Naive thymus-derived CD8-positive, alpha-beta T cell (primary cell): ENCODE measurements at places on chromosomes 7 and 10. TPM values are rescaled to one million over a fixed set of nuclear protein-coding genes. Genes with fewer than 3 reads are reported as not detected.

DNA sequence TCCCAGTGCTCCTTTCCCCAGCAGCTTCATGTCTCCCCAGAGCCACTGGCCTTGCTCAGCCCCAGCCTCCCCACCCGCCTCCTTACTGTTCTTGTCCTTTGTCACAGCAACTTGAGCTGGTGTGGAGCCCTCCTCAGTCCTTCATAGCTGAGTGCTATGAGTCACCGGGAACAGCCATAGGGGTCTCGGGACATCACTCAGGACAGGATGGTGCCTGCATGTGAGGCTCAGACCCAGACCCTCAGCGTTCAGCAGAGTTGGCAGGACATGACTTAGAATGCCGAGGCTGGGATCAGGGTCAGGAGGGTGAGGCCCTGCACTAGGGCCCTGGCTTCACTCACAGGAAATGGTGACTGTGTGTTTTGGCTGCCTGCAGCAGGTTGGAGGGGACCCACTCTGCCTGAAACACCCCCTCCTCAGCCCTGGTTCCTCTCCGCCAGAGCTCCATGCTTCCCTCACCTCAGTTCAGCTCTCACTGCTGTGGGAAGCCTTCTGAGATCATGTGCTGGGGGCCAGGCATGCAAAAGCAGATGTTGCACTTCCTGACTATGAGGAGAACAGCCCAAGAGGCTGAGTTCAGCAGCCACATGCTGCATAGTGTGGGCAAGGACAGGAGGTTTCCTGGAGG is 40.7 kb upstream of the GJD4 start:
- no peak for DNase-seq

- DNase-seq = no peak
These were observed 145.5 kb upstream of the SEM1 start for GRCh38 chr7:96855139-96855538.

- DNase-seq = no peak
These were observed 345.1 kb downstream of the RNLS start for GRCh38 chr10:88237896-88238614.

DNA sequence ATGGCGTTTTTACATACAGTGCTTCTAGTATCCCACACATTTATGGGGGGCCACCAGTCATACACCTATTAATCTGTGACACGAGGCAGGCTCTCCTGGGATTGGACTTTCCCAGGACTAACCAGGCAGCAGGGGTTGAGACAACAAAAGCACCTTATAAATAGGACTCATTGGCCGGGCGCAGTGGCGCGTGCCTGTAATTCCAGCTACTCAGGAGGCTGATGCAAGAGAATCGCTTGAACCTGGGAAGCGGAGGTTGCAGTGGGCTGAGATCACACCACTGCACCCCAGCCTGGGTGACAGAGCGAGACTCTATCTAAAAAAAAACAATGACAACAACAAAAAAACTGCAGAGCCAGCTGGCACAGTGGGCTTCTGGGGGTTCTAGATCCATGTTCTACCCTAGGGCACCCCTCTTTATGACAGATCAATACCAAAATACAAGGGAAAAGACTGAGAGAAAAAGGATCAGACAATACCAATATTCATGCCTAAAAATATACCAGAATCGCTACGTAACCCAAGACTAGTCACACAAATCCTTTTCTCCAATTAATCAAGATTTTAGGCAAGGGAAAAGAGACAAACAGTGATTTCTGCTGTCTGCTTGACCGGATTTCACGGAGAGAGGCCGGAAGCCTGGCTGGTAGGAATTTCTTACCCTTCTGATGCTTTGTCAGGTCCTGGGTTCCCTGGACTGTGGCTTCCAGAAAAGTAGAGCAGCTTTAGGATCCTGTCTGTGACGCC is 98.4 kb upstream of the CCNY start:
- no peak for DNase-seq

Gene GHRHR
- total RNA-seq = not detected

Gene SLC16A9
- not detected for total RNA-seq
